Hypothalamus (tissue), 51 donors: ENCODE measurements at places on chromosomes 12 and 14.

DNA sequence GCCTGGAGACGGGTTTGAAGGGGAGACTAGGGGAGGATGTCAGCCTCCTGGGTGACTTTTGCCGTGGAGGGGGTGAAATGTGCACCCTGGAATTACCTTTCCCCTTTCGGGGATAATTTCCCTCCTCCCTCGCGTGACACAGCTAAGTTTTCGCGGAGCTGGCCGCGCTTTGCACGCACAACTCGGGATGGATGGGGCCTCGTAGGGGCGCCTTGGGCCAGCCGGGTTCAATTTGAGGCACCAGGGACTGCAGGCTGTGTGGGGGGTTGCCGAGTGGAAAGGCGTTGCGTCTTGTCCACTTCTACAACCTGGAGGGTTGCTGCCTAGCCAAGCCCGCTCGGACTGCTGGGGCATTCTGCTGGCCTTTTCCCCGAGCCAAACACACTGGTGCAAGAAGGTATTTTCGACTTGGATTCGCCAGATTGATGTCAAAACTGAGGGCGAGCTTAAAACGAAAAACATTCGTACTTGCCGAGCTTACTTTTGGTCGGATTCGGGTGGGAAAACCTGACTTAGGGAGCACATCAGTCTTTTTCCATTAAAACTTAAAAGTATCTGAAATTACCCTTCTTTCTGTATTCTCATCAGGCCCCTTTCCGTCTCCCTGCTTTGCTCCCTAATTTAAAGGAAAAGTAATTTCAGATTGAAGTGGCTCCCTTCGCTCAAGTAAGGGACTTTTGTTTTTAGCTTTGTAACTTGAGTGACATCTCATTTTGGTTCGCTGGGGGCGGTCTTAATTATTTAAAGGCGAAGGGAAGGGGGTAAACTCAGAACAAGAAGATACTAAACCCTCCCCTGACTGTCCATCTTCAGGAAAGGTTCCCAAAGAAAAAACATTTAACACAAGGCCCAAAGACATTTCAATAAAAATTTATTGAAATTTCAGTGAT lies 14.3 kb downstream of the TBX3 start:
- no peak for DNase-seq

DNA sequence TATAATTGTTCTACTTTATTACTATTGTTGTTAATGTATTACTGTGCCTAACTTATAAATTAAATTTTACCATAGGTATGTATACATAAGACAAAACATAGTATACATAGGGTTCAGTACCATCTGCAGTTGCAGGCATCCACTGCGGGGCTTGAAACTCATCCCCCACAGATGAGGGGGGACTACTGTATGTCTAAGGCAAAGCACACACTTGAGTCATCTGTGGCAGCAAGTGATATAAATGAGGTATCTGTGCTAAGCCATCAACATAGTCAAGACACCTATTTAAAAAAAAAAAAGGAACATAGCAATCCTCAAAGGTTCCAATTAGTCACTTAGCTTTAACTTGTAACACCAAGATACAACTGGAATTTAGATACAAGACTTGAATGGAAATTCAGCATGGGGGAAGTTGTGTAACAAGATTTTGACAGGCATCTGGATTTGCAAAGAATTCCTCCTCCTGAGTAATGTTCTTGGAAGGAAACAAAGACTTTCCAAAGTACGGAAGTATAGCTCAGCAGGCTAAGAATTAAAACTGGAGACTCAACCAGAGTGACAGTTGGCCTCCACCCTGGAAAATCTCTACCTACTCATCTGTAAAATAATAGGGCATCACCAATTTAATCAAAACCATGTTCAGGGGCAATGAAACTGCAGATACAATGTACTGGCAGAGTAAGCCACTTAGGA lies 14.9 kb downstream of the DCAF5 start:
- no peak for DNase-seq

DNA sequence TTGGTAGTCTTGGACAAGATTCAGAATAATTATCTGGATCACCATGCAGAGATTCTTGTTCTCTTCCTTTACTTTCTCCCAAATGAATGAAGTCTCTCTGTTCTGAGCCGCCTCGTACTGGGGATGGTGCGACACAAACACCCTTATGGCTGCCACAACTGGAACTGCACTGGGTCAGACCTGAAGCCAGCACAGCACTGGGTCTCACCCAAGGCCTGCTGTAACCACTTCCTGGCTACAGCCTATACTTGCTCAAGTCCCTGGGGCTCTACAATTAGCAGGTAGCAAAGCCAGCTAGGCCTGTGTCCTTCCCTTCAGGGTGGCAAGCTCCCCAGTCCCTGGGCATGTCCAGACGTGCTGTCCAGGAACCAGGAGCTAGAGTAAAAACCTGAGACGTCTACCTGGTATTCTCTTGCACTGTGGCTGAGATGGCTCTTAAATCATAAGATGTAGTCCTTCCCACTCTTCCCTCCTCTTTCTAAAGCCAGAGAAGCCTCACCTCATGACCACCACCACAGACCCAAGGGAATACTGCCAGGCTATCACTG lies 27.6 kb downstream of the IFNG start:
- no peak for DNase-seq

GRCh38 chr14:76331328-76332011 lies 44.5 kb upstream of the ESRRB start:
- DNase-seq = no peak

- DNase-seq = peak; percentile 12
Observed at GRCh38 chr12:991350-992333, 619 bp downstream of the ERC1 start.

GRCh38 chr12:88388566-88389540 lies 191.4 kb downstream of the KITLG start:
- no peak for DNase-seq

GRCh38 chr14:56390859-56391258 lies 188.7 kb upstream of the TMEM260 start:
- DNase-seq = no peak

- DNase-seq = no peak
Observed at GRCh38 chr12:34598352-34598827, 576.1 kb downstream of the ALG10 start.

- no peak for DNase-seq
Observed at GRCh38 chr12:124087266-124088051, 114.4 kb downstream of the ZNF664 start.

DNA sequence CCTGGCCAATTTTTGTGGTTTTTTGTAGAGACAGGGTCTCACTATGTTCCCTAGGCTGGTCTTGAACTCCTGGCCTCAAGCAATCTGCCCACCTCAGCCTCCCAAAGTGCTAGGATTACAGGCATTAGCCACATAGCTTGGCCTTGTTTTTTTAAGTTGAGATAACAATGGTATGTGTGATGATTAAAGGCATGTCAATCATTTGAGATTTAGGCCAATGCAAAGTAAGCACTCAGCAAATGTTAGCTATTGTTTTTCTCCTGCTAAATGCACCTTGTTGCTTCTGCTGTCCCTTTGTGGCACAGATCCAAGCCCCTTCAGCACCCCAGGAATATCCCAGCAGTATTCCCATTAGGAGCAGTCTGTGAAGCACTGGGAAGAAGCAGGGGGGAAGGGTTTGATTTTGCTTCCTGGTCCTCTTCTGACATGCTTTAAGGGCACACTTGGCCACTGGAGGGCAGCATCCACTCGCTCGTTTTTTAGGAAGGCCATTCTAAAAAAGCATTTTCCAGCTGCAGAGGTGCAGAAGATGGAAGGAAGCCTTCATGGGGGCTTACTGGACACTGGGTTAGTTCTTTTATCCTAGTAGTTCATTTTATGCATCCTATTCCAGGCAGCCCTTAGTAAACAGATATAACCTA lies 70.2 kb upstream of the ZFP36L1 start:
- DNase-seq = peak; percentile 7

GRCh38 chr14:59897757-59898383 lies 22.1 kb upstream of the LRRC9 start:
- DNase-seq = no peak
